Omental fat pad (tissue), 4 donors: ENCODE measurements at places on chromosomes 6 and 20.

DNA sequence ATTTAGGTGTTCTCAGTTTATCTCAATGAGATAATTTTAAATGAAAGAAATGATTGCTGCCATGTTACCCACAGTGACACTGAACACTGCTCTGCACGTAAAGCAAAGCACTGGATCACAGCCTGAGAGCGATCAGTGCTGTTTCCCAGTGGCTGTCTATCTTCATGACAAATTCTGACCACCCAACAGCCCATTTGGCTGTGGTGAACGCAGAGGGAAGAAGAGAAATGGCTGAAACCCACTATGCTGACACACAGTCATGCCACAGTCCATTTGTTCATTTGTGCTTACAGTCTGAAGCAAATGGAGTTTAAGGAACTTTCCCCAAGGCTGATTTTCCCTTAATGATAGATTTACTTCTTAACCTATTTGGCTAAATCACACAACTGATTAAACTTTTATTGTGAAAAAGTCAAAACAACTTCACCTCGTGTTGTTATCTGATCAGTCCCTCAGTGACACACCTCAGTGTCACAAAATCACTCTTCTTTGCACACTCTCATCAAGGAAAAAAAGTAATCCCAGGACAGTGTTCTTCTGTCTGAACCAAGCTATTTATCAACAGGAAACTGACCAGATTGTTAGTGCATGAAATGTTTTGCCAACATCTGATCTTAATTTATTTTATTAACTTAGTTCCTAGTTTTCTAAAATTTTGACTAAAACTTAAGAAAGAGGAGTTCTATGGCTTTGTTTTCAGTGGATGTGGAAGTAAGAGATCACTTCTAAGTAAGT is 225.1 kb downstream of the TBX18 start:
- DNase-seq: no peak

- DNase-seq: no peak
Measured at GRCh38 chr6:32070814-32071543, 32.8 kb downstream of the CYP21A2 start.

DNA sequence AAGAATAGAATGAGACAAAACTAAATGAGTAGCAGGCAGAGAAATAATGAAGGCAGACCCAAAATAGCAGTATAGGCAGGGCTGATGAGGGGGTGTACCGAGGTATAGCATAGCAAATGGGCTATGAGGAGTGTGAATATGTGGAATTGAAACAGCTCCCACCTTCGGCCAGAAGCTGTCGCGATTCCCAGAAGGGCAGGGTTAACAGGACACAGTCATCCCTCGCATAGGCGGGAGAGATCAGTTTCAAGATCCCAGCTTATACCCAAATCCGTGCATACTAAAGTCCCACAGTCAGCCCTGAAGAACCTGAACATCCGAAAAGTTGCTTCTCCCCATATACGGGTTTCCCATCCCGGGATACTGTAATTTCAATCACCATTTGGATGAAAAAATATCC is 82.7 kb downstream of the PTPRK start:
- no peak for DNase-seq

DNA sequence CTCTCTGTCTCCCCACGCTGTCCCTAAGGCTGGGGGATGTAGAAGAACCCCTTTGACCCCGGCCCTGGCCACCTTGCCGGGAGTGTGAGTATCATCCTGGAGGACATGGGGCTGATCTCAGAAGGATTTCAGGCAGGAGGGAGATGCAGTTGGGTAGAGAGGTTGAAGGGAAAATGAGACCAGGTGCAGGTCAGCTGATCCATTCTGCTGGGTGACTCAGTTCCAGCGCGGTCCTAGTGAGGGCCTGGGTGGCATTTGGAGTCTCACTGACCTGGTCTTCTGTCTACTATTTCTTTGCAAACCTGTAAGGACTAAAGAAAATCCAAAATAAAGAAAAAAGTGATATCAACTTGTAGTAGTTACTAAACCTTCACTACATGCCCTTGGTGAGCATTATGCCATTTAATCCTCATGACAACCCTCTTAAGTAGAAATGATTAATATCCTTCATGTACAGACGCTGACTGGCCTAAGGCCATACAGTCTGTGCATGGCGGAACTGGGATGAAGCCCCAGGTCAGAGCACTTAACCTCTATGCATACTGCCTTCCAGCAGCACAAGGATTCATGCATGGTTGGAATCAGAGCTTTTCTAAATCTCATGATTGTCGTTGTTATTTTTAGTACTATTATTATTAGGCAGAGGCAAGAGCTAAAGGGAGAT is 106.3 kb downstream of the ZDHHC14 start:
- no peak for DNase-seq

DNA sequence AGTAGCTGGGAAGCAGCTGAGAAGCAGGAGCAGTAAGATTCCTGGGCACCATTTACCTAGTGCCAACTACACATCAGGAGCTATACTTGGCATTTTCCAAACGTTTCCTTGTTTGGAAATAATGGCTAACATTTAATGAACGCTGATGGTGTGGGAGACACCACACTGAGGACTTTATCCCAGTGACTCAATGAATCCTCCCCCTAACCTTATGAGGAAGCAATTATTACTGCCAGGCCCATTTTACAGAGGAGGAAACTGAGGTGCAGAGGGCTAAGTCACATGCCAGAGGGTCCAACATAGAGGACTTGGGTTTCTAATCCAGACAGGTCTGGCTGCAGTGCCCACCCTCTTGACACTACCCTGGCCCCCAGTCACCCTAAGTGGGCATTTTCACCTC is 6.1 kb downstream of the PTGIS start:
- no peak for DNase-seq
